ENCODE measurements at places on chromosomes 2 and 18.
A peak's percentile ranks its signal among the peaks of the same experiment; 100 is the strongest.

DNA sequence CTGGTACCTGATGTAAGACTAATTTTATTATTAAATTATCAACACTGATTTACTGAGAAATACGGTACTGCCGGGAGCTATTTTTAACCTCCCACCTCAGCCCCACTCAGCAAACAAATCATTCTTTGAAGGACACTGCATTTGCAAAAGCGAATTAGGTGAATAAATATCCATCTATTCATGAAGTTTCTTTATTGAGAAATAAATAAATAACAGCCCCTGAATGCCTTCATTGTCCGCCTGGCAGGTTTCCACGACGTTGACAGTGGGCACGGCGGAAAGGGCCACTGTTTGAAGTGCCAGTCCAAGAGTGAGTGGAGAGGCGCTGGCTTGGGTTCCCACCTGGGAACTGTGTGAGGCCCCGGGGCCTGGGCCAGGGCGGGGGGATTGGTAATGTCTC is 15.7 kb downstream of the C1QL2 start:
- no peak for DNase-seq

DNA sequence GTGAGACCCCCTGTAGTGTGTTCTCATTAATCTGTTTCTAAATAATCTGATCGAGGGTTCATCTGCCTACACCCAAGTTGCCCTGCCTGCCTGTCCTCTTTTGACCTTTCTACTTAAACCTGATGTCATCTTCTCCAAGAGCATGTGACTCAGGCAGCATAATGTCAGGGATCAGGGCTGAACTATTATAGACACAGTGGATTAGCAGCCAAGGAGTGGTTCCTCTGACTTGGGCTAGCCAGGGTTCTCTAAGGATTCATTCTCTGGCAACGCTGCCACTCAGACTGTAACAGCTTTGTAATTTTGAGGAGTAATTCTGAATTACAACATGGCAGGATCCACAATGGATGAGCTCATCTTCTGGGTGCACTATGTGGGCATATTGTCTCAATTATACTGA is 124.0 kb downstream of the MDH1 start:
- DNase-seq: peak; percentile 94

DNA sequence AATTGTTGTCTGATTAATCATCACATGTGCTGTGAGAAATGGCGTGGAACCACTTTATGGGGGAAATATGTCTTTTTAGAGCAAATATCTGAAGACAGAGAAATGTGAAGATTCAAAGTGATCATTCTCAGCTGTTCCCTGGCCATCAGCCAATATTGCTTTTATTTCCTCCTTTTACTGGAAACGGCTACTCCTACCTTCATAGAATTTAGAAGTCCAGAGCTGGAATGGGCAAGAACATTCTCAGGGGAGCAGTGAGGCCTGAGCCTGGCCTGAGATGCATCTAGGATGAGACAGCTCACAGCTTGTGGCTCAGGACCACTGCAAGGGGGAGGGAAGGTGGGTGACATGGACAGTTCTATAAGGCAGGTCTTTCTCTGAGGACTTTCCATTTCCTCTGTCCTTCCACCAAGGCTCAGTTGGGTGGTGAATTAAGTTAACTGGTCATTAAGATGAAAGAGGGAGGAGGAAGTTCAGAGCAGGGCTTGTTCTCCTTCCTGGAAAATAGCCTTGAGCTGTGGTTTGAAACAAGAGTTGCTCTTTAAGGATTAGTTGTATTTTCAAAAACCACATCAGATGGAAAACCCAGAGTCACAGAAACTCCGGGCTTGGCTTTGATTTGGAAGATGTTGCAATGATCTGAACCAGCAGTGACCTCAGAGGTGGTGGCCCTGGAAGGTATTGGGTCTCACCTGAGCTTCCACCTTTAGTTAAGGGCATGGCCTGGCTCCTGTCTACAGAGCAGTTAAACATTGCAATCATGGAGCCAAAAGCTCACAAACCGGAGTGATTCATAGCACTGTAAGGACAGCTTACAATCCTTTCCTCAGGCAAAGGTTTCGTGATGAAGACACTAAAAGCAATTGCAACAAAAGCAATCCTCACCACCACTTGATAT is 144.3 kb downstream of the VAPA start:
- DNase-seq: peak; percentile 89

- DNase-seq: no peak
These were observed 42.2 kb downstream of the KANSL1L start for GRCh38 chr2:210128961-210129360.

GRCh38 chr2:33342171-33342570 is 134.3 kb upstream of the RASGRP3 start:
- DNase-seq: no peak
